ENCODE measurements at places on chromosomes 6 and 20. TPM values are rescaled to one million over a fixed set of nuclear protein-coding genes. Genes with fewer than 3 reads are reported as not detected.

DNA sequence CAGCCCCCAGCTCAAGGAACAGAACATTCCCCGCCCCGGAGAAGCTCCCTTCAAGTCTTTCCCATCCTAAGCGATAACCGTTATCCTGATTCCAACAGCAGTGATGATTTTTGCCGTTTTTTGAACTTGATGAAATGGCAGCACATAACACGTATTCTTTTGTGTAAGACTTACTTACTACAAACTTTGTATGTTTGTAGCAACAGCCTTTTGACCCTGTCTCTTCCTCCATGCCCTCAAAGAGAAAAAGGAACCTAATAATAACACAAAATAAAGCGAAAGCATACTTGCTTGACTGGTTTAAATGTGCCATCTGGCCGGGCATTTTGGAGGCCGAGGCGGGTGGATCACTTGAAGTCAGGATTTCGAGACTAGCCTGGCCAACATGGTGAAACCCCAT, 26.4 kb upstream of the SLC9A8 start:
- DNase-seq = no peak

DEFB124 gene
- not detected for polyA plus RNA-seq

GRCh38 chr6:89154131-89154530, 8.3 kb downstream of the PM20D2 start:
- DNase-seq = no peak

DNA sequence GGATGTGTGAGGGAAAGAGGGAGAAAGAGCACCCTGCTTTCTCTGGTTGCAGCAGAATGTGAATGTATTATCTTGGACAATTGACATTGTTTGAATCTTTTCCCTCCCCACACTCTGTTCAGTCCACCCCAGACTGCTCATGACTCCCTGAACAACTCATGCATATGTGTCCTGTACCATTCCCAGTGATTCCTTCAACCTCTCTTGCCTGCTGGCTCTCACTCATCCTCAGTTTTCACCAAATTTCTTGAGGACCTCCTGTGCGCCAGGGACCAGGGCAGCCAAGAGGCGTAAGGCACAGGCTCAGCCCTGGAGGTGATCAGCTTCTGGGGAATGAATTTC, 5.4 kb downstream of the NOX3 start:
- DNase-seq = no peak

TMEM14C gene
- polyA plus RNA-seq = 79.0 TPM

TRIM40 gene
- polyA plus RNA-seq = not detected

DNA sequence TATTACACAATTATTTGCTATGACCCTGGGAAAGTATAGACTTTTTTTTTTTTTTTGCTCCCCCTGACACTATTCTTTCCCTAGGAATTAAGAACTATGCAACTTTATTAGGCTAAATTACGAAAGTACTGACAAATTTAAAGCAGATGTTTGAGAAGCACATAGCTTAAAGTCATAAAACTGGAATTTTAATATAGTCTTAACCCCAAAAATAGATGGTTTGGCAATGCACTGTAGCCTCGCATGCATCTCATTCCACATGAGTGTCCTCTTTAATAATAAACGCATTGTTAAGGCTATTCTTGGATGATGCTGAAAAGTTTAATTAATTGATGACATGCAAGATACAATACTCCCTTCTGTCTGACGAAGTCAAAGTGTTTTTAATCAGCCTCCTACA, 49.3 kb downstream of the TBC1D7 start:
- no peak for DNase-seq

DNA sequence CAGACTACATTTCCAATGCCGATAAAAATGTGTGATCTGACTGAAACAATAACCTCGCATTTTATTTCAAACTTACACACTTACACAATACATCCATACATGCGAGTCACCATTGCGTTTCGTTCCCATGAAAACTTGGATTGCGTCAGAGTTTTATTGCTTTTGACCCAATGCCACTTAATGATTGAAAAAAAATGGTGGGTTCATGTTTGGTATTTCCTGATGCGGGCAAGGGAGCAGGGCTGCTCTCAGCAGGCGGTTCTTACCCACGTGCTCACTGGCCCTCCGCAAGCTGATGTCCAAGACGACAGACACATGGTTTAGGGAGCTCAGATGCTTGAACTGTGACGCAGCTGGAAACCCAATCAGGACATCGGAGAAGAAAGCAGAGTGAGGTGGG, 281.0 kb upstream of the SULF2 start:
- DNase-seq = no peak

HAO1 gene
- polyA plus RNA-seq = not detected

DNA sequence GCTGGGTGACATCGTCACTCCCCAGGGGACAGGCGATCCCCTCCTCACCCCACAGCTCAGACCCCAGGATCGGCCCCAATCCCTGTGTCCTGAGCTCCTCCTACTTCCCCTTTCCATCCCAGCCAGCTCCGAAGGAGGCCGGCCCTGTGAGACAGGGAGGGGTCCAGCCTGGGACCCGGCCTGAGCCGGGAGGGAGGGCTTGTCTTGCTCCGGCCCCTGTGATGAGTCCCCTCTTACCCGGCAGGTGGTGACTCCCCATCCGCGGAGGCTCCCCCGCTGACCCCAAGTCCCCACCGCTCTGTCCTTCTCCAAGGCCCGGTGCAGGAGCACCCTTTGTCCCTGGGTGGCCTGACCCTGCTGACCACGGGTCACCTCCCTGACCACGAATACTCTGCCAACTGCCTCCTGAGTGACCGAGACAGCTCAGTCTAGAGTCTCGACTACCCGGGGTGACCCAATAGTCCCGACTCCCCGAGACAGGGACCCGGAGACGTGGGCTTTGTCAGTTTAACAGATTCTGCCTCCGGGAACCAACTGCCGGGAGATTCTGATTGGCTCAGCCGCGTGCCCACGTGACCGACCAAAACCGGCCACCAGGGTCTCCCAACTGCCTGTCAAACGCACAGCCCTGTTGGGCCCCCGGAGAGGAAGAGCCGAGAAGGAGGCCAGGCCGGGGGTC, 187.4 kb upstream of the PROKR2 start:
- DNase-seq = peak; percentile 78

DNA sequence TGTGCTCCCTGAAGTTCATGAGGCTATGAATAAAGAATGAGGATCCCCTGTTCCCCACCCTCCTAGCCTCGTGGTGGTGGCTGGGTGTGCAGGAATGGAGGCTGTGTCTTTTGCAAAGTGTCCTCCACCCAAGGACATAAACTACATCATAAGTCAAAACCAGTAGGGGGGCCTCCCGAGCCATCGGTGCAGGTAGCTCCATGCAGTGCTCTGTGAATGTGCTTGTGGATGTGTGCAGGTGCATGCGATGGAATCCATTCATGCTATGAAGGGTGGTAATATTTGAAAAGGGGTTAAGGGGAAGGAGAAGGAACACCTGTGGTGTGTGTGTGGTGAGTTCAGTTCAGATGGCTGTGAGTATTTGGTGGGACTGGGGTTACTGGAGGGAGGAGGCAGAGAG, 197.3 kb downstream of the NRN1 start:
- no peak for DNase-seq

PTCHD4 gene
- 0.16 TPM for polyA plus RNA-seq

DNAAF9 gene
- 5.1 TPM for polyA plus RNA-seq

GPR31 gene
- polyA plus RNA-seq = not detected

CCDC170 gene
- 0.56 TPM for polyA plus RNA-seq

- DNase-seq = no peak
Observed at GRCh38 chr6:130928158-130928912, 101.1 kb downstream of the SMLR1 start.

BANF2 gene
- polyA plus RNA-seq = 0.59 TPM

- DNase-seq = no peak
Observed at GRCh38 chr6:9554806-9555205, 860.1 kb downstream of the TFAP2A start.

- DNase-seq = no peak
Observed at GRCh38 chr6:25685251-25685650, 33.2 kb downstream of the SCGN start.

- no peak for DNase-seq
Observed at GRCh38 chr20:51531141-51531710, 11.3 kb downstream of the NFATC2 start.

DNA sequence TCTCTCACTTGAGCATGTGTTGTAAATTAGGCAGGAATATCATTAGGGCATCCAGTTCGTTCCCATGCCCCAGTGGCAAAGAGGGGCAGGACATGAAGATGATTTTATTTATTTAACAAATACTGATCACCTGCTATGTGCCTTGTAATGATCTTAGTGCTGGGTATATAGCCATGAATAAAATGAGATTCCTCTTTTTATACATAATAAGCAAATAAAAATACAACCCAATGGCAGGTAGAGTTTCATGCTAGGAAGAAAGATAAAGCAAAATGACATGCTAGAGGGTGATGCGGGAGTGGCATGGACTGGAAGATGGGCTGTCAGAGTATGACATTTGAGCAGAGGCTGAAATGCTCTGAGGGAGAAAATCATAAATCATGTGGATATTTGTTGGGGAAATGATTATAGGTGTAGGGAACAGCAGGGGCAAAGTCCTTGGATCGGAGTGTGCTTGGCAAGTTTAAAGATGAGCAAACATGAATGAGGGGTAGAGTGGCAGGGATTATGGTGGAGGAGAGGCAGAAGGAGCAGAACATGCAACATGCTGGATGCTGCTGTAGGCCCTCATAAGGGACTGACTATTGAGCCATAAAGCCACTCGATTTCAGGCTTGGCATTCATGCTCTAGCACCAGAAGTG, 342.1 kb downstream of the PLCB1 start:
- DNase-seq = no peak

DNA sequence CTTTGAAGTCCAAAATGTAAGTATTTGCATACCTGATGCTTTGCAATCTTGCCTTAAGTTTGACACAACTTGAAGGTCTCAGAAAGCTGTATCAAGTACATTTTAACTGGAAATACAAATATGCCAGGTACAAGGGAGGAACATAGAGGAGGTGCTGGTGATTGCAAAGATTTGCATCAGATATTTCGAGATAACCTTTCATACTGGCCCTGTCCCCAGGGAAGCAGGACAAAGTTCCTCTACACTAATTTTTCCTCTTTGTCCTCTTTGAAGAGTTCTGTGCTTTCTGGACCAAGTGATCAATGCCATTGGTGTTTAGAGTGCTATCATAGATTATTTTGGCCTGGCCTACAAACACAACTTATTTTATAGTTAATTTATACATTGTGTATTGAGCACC, 686.1 kb downstream of the HACE1 start:
- DNase-seq = no peak

- DNase-seq = no peak
Observed at GRCh38 chr6:19333936-19334335, 503.2 kb upstream of the ID4 start.

- no peak for DNase-seq
Observed at GRCh38 chr6:155623450-155624178, 168.0 kb upstream of the NOX3 start.

LSM2 gene
- 25.1 TPM for polyA plus RNA-seq

- no peak for DNase-seq
Observed at GRCh38 chr6:155257796-155258195, 6.0 kb upstream of the CLDN20 start.

CST4 gene
- not detected for polyA plus RNA-seq

- no peak for DNase-seq
Observed at GRCh38 chr6:166433096-166433495, 50.4 kb upstream of the MPC1 start.

DNA sequence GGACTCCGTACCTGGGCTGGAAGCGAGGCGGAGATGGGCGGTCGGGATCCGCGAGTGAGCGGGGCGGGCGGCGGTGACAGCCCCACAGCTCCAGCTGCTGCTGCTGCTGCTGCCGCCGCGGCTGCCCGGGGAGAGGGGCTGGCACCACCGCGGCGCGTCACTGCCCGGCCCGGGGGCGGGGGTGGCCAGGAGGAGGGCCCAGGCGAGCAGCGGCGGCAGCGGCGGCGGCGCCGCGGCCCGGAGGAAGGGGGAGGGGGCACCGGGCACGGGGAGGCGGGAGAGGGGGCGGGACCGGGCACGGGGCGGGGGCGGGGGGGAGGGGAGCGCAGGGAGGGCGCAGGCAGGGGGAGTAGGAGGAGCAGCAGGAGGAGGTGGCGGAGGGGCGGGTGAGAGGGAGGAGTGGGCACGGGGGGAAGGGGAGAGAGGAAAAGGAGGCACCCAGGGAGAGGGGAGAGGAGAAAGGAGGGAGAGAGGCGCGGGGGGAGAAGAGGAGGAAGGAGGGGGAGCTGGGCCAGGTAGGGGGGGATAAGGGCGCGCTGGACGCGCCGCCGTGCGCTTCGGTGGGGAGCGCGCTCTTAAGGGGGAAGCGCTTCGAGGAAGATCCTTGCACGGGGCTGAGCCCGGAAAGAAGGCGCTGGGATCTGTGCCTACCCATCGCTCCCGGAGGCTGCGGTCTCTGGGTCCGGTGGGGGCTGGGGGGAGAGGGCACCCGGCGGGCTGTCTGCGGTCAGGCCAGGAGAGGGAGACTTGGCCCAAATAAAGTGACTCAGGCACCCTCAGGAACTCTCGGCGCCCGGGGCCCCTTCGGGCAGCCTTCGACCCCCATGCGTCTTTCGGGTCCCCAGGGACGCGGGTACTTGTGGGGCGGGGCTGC, 101.5 kb downstream of the NOL4L start:
- peak; percentile 83 for DNase-seq

TMC2 gene
- polyA plus RNA-seq = 0.02 TPM

MCCD1 gene
- not detected for polyA plus RNA-seq

- no peak for DNase-seq
Observed at GRCh38 chr20:37282556-37282955, 6.9 kb upstream of the MANBAL start.

DNA sequence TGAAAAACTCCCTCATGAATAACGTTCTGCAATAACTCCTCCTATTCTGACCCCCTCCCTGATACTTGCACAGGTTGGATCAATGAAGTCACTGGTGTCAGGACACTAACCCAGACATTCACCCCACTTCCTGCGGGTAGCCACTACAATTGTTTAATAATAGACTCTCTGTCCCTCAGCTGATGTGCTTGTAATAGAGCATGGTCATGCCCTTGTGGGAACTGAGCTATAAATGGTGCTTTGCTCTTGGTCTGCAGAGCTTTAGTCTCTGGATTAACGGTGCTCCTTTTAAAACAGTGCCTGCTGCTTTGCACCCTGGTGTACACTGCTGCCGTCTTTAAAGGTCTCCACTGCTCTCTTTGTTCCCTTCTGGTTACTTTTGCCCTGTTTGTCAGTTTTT, 127.3 kb downstream of the BACH2 start:
- DNase-seq = no peak

STAU1 gene
- polyA plus RNA-seq = 18.9 TPM

DNA sequence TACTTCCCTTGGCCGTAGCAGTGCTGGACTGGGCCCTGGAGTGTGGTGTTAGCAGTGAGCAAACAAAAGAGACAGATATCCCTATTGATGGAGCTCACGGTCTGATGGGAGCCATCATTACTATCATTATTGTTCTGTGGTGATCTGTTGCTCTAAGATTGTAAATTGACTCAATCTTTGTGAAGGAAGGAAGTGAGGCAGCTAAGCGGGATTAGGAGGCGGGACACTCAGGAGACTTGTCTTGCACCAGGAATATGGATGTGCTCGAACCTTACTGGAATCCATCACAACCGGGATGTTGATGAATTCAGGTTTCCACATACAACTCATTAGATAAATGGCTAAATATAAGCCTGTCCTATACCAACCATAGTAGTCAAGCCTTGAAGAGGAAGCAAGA, 25.5 kb upstream of the FAM50B start:
- no peak for DNase-seq

BCL2L1 gene
- polyA plus RNA-seq = 55.5 TPM

MYT1 gene
- polyA plus RNA-seq = 5.1 TPM
